ENCODE measurements at places on chromosomes 12 and 14.

DNA sequence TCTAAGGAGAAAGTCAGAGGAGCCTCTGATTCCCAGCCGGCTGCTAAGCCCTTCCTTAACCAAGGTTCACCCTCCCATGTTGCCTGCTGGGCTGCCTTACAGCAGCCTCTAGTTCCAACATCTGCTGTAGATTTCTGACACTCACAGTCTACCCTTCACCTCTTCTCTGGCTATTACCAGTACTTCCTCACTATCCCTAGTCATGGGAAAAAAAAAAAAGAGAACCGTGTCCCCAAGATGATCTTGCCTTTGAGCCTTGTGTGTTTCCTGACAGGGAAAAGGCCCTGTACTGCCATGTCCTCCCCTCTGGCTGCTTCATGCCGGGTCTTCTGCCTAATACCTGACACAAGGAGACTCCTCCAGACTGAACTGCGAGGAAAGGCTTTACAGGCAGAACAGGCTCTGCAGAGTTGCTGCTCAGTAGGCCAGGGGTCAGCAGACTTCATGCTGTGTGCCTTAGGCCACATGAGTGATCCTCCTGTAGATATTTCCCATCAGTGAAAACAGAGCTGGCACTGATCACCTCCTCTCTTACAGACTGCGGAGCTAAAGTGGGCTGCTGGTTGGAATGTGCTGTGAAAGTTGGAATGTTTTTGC, 46.8 kb downstream of the PRKCH start:
- peaks cover 27% of the 10 kb centered on the region for H3K36me3 ChIP-seq
- no peak overlapping the region for H3K4me3 ChIP-seq
- peaks cover 54% of the 10 kb centered on the region for H3K4me1 ChIP-seq
- no peak for DNase-seq

DNA sequence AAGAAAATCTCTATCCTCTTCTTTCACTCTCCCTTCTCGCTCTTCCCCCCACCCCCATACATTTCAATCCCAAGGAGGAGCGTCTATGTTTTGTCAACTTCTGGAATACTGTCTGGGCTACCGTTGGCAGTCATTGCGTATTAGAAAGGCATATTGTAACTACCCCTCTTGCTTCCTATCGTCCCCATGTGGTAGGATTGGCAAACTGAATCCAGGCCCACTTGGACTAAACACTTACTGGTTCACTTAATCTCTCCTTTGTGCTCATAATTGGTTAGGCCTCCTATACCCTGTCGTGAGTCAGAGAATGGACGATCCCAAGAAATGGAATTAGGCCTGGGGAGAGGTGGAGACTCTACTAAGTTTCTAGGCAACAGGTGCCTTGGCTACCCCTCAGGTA, 68.8 kb upstream of the SLC8A3 start:
- no peak overlapping the region for H3K27ac ChIP-seq
- H3K4me3 ChIP-seq, result no peak overlapping the region
- H3K36me3 ChIP-seq, result no peaks in the 10 kb centered on the region
- peaks cover 43% of the 10 kb centered on the region for H3K27me3 ChIP-seq

GRCh38 chr14:29749829-29750228, 177.8 kb downstream of the PRKD1 start:
- no peaks in the 10 kb centered on the region for H3K4me1 ChIP-seq
- H3K36me3 ChIP-seq, result no peaks in the 10 kb centered on the region
- no peaks in the 10 kb centered on the region for H3K27me3 ChIP-seq
- no peak overlapping the region for H3K27ac ChIP-seq
- no peak for DNase-seq

DNA sequence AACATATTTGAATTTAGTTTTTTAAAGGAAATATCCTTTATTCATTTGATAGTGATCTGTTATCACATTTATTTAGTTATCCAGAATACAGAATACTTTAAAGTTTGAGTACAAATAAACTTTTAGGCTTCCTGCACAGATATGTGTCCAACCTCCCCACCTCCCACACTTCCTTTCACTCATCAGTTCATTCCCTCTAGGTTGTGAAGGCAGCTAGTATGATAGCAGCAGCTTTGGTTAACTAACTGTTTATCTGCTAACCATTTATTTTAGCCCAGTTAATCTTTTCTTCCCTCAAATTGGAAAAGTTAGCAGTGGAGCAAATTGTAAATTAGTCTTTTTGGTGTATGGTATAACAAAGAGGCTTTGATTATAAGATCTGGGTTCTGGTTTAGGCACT, 35.7 kb downstream of the CNOT2 start:
- H3K36me3 ChIP-seq, result peaks cover 27% of the 10 kb centered on the region
- no peak for DNase-seq
- no peak overlapping the region for H3K27ac ChIP-seq
- H3K4me1 ChIP-seq, result peaks cover 18% of the 10 kb centered on the region
- no peak overlapping the region for H3K4me3 ChIP-seq

DNA sequence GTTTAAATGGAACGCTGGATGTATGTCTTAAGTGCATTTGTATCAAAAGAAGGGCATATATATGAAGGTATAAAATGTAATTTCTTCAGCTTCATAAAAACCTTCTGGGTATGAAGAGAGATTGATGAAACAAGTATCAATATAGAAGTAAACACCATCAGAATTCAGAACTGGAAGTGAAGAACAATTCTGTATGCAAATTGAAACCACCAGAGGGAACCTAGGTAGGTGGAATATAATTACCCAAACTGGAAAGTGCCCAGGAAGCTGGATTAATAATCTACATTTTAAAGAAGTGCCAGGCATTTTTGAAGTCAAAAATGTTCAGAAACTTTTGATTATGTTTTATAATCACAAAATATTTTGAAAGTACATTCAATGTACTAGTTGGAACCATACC, 336.2 kb upstream of the GARIN6 start:
- H3K27ac ChIP-seq, result no peak overlapping the region
- no peak for DNase-seq
- no peaks in the 10 kb centered on the region for H3K27me3 ChIP-seq
- no peaks in the 10 kb centered on the region for H3K4me1 ChIP-seq
- no peak overlapping the region for H3K4me3 ChIP-seq

GRCh38 chr12:45388545-45388944, 172.7 kb downstream of the ANO6 start:
- H3K27ac ChIP-seq, result no peak overlapping the region
- H3K4me1 ChIP-seq, result no peaks in the 10 kb centered on the region
- no peak overlapping the region for H3K4me3 ChIP-seq
- no peak for DNase-seq
- H3K27me3 ChIP-seq, result no peaks in the 10 kb centered on the region
- peaks cover 32% of the 10 kb centered on the region for H3K36me3 ChIP-seq

GRCh38 chr14:59831121-59831730, 39.4 kb downstream of the RTN1 start:
- H3K27me3 ChIP-seq, result peaks cover 2% of the 10 kb centered on the region
- DNase-seq, result no peak
- H3K4me1 ChIP-seq, result no peaks in the 10 kb centered on the region
- H3K36me3 ChIP-seq, result no peaks in the 10 kb centered on the region
